ENCODE measurements at places on chromosomes 4 and X.
A peak's percentile ranks its signal among the peaks of the same experiment; 100 is the strongest.

GRCh38 chr4:123284168-123284567, 112.4 kb upstream of the SPRY1 start:
- DNase-seq: no peak

DNA sequence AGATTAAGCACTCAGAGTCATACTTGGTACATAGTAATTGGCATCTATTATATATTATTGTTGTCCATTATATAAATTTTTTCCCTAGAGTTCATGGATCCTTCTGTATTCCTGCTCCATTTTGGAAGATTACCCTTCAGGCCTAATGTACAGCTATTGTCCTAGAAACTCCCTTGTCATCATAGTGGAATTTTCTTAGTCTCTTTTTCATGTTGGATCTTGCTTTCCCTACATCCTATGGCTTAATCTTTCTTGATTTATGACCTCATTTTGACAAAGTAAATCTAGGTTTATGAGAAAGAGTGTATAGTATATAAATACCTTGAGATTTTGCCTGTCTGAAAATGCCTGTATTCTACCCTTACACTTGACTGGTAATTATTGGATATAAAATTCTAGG, 22.1 kb downstream of the ARMCX4 start:
- no peak for DNase-seq

DNA sequence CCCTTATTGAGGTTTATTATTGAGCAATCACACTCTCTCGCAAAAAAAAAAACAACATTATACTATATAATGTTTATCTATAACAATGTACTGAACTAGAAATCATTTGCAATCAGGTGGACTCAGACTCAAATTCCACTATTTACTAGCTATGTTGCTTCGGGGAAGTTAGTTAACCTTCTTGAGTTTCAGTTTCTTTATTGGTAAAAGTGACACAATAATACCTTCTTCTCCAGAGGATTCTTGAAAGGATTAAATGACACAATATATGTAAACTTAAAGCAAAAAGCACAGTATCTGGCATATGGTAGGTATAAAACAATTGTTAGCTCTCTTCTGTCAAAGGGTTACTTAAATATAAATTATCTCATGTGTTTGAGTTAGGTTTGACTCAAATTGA, 31.5 kb upstream of the HDAC8 start:
- no peak for DNase-seq

DNA sequence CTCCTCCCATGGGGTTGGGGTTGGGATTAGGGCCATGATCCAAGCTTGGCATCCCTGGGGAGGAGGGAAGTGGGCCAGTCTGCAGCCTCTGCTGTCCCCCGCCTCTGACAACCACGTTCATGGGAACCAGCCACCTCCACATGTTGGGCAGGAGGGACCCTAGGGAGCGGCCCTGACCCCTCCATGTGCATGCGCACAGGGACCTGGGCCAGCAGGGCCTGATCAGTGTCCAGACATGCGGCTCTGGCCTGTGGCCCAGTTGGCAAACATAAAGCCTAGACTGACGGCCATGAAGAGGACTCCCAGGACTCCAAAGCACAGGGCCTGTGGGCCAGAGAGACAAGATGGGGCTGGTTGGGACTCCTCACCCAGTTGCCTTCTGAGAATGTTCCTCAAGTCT, 11.3 kb downstream of the SLC38A5 start:
- DNase-seq: no peak

- DNase-seq: no peak
Measured at GRCh38 chr4:81876106-81876505, 404.4 kb upstream of the RASGEF1B start.

DNA sequence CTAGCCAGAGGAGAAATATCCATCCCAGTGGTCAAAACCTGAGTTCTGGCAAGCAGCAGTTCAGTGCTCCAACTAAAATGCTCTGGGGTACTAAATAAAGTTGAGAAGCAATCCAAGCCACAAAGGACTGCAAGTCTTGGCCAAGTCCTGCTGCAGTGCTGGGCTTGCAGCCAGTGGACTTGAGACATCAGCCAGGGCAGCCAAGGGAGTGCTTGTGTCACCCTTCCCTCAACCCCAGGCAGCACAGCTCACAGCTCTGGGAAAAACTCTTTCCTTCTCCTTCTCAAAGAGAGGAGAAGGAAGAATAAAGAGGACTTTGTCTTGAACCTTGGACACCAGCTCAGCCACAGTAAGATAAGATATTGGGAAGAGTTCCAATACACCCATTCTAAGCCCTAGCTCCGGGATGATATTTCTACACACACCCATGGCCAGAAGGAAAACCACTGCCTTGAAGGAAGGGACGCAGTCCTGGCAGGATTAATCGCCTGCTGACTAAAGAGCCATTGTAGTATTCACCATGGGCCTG, 99.8 kb downstream of the PTCHD1 start:
- DNase-seq: no peak

- no peak for DNase-seq
Measured at GRCh38 chrX:22192419-22193060, 80.2 kb upstream of the CBLL2 start.

DNA sequence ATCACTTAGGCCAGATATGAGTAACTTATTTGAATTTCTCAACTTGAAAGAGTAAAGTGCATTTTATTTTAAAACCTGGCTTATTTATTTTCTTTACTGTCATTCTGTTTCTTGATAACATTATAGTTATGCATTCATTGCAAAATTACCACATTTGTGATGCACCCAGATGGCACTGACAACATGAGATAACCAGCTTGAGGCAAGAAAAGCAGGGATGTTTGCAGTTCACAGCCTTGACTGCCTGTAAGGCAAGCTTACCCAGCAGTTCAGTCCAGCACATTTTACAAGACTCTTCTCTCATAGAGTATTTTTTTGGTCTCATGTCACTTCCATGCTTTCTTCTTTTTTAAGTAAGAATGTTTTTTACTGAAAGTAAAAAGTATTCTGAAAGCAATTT, 25.3 kb upstream of the EPGN start:
- DNase-seq: no peak

GRCh38 chr4:13918110-13918509, 290.6 kb upstream of the BOD1L1 start:
- no peak for DNase-seq

DNA sequence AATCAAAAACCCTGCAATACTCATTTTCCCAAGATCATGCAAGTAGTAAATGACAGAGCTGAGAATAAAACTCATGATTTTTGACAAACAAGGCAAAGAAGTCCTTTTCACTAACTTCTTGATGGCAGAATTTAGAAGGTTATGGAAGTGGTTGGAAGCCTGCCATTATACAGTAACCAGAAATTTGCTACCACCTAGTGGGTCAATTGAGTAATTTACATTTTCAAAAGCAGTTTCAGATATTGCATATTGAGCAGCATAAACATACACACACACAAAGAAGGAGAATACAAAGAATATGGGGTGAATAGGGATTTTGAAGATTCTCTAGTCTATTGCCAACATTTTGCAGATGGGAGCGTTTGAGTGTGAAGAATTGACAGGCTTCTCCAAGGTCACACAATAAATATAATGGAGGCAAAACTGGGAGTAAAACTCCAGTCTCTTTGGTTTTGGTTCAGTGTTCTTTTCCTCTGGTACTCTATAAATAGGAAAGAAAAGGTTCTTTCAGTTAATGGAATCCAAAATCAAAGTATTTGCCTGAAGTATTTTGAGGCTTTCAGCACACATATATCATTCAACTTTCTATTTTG, 70.2 kb downstream of the GC start:
- peak; percentile 27 for DNase-seq

- DNase-seq: peak; percentile 9
Measured at GRCh38 chrX:108224727-108225621, 133.4 kb downstream of the ATG4A start.

GRCh38 chr4:15020502-15021286, 18.4 kb downstream of the CPEB2 start:
- no peak for DNase-seq

DNA sequence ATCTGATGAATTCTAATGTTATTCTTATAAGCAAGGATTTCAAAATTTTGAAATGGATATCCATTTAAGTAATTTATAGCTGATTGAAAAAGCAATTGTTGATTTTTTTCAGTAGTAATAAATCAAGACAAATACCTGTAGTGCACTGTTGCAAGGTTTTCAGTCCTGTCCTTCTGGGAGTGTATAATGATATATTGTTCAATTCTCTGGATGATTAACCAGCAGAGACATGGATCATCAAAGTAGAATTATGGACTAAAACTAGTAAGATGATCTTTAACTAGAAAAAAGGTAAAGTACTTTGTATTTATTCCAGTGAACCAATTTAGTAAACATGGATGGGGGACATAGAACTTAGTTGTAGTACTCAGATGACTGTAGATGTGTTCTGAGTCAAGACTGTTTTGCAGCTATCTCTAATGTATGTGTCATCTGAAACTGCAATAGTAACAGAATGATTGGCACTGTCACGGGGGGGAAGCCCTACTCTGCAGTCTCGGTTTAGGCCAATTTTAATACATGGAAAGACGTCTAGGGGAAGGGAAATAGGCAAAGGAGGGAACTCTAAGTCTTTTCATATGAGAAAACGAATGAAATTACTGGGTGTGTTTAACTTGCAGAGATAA, 121.9 kb downstream of the GLRA3 start:
- no peak for DNase-seq

- DNase-seq: no peak
Measured at GRCh38 chrX:22383988-22384387, 111.3 kb downstream of the CBLL2 start.

Measured in NCI-H187 (cell line).